ENCODE measurements at places on chromosomes 1 and 21.
A peak's percentile ranks its signal among the peaks of the same experiment; 100 is the strongest.

DNA sequence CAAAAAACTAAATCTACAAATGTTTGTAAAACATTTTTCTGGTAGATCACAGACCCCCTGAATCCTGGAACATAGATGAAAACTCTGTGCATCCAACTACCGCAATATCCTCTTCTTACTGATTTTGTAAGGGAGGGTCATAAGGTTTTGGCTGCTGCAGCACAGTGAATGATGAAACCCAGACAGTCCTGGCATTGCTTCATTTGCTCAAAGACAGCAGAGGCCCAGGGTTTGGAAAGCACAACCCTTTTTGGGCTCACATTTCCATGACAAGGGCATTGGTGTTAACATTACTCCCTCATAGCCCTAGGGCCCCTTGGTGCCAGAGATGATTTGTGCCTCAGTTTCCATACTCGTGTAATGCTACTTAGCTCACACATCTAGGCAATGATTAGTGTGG lies 51.2 kb downstream of the PLXNA2 start:
- DNase-seq = no peak

- no peak for DNase-seq
Measured at GRCh38 chr1:202272103-202272845, 69.5 kb downstream of the UBE2T start.

DNA sequence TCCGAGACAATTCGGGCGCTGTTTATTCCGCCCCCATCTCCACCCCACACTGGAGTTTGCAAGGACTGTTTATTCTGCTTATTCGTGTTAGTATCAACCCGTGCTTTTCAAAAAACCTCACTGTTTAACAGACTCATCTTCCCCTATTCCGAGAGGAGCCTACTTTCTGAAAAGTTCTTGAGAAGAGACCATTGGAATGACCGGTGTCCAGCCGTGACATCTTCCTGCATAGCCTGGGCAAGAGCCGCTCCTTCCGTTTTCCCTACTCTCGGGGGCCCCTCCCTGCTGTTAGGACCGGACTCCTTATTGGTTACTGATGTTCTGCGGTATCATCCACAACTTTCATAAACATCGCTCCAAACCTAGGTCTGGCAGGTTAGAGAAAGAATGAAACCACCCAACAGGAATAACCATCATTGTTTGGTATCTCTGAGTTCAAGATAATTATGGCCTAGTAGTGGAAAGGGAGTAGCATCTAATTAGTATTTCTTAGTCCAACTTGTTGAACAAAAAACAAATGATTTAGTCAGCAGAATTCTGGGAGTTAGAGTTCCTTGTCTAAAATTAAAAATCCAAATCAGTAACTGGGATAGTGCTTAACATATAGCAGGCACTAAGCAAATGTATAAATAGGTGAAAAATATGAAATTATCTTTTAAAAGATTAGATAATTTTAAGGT lies 837 bp downstream of the STXBP3 start:
- DNase-seq = peak; percentile 48

DNA sequence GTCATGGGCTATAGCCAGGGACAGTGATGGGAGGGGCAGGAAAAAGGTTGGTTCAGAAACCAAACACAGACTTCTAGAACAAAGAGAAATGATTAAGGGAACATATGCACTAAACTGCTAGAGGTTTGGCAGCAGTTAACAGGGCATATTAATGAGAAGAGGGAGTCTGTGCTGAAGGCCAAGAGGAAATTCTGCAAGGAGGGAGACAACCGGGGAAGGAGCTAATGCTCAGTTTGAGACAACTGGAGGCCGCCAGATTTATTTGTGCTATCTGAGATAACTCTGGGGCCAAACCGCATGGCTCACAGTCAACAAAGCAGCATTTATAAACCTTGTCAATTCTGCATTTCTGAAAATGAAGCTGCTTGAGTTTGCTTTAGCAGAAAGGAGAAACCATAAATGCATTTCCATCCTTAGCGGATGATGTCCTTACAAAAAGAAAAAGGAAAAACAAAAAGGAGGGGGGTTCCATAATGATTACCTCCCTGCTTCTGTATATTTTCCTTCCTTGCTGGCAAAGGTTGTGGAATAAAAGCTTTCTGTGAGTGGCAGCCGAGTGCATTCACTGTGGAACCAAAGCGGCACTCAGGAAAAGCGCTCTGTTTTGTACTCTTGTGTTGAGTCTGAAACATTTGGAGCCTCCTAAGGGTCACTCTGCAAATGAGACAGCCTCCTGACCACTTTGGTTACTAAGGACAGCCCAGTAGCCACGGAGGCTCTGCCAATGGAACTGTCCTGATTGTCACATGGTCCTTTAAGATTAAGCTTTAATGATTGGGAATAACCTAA lies 70.3 kb downstream of the SIM2 start:
- no peak for DNase-seq

GRCh38 chr1:230899841-230900251 lies 31.5 kb upstream of the C1orf198 start:
- DNase-seq = peak; percentile 47

DNA sequence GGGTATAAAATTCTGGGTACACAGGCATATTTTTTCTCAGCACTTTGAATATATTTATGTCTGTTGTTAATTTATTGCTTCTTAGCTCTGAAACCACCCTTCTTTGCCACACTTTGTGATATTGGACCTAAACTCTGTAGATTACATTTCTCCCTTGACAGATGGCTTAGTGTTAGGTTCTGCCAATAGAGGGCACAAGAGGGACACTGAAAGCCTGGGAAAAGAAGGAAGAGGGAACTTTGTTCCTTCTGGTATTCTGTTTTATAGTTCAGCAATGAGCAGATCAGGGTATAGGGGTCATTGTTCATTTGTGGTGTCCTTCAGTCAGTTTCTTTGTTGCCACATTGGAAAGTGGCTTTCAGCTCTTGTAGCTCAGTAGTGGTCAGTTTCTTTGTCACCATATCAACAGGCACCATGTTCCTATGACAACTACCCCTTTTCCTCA lies 423.5 kb upstream of the PROX1 start:
- no peak for DNase-seq

- no peak for DNase-seq
Measured at GRCh38 chr1:226420328-226420727, 12.4 kb upstream of the PARP1 start.

DNA sequence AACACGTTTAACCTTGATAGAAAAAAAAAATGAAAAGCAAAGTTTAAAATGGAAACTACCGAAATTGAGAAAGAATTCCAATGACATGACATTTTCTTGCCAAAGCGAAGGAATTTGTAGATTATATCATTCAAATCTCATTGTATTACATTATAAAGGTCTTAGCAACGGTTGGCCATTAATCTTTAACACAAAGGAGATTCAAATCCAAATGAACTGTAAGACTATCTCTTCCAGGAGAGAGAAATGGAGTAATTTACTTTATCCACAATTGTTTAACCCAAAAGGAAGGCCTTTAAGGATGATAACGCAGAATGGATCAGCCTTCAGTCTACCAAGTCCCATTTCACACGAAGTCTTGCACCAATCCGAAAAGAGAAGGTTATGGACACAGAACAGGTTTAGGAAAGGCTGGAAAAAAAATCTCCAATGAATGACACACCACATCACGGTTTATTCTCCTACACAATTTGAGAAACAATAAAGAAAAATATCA lies 1.5 kb downstream of the ENAH start:
- no peak for DNase-seq

GRCh38 chr1:91502672-91503184 lies 2.1 kb downstream of the CDC7 start:
- no peak for DNase-seq

GRCh38 chr1:213409208-213409631 lies 358.2 kb downstream of the RPS6KC1 start:
- DNase-seq = no peak

DNA sequence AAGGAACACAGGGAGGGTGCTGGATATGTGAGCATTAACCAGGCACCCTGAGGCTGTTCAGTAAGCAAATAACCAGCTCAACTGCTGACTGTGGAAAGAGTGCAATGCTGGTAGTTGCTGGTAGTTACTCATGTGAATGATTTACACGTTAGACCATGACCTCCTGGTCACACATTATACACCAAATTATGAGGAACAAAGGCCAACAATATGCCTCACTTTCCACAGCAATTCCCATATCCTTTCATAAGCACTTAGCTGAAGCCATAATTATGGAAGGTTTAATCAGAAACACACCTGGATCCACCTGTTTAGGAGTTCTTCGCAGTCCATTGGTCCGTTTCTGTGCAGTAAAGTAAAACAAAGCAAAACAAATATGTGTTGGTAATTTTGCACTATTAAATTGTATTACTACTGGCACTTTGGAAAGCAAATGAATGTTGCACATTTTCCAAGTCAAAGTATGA lies 281.8 kb downstream of the VAV3 start:
- DNase-seq = no peak

DNA sequence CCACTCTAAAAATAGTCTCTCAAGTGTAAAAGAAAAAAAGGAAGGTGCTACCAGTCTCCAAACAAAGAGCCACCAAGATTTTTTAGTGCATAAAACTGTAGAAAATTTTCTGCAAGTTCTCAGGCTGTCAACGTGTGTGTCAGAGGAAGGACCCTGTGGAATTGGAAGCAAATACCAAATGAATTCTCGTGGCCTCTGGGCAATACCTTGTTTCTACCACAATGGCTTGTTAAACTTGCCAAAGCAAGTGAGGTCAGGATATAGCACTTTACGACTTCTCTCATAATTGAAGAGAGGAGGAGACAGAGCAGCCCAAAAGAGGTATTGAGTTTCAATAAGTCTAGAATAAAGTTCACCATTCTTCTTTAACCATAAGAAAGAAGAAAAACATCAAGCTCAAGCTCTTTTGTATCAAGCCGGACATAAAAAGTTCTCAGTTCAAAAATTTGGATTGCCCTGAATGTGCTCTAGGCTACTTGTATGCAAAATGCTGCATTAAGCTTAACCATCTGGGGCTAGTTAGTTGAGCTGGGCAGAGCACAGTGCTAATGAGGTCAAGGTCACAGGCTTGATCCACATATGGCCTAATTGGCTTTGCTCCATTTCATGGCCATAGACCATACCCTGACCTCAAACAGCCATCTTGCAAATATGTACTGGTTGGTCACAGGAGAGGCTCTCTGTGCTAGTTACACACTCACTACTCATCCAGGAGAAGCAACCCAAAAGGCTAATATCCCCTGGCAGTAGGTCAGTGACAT lies 60.5 kb downstream of the TBX15 start:
- no peak for DNase-seq

- DNase-seq = no peak
Measured at GRCh38 chr1:243267914-243268653, 12.2 kb downstream of the SDCCAG8 start.

DNA sequence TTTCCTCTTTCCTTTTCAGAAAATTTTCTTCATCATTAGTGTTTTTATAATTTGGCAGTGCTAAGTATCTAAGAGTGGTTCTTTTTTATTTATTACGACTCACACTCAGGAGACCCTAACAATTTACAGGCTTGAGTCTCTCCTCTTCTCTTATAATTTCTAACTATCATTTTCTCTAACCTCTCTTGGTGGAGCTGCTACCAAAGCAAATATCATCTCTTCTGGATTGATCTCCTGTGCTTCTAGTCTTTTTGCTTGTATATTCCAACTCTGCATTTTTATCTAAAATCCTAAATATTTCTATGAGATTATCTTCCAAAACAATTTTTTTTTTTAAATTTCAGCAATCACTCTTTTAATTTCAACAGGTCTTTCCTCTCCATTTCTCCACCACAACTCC lies 250.3 kb downstream of the KCNT2 start:
- DNase-seq = no peak

- DNase-seq = no peak
Measured at GRCh38 chr1:104884939-104885338, 1135.2 kb downstream of the AMY1C start.

DNA sequence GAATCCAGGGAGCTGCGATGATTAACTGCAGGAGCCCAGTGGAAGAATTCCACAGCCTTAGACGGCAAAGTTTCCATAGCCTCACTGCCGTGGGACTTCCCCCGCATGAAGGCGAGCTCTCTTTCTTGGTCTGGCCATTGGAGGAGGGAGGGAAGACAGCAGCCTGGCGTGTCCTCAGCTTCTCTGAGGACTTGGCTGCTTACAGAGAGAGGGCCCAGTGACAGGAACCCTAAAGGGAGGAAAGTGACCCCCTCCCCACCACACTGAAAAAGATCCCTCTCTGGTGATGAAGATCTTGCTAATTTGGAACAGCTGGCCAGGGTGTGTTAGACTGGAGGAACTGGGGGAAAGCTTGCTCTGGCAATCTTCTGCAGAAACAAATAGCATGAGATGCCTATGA lies 41.0 kb downstream of the ATP2B4 start:
- no peak for DNase-seq

GRCh38 chr1:87821335-87821697 lies 492.6 kb downstream of the LMO4 start:
- no peak for DNase-seq

GRCh38 chr1:71135571-71135970 lies 54.7 kb upstream of the ZRANB2 start:
- DNase-seq = no peak

- no peak for DNase-seq
Measured at GRCh38 chr1:76337542-76338219, 263.1 kb downstream of the ST6GALNAC3 start.

GRCh38 chr1:81437649-81438048 lies 363.1 kb upstream of the ADGRL2 start:
- DNase-seq = no peak

- DNase-seq = no peak
Measured at GRCh38 chr1:176448340-176448739, 14.6 kb upstream of the PAPPA2 start.

GRCh38 chr1:54285815-54286345 lies 85.9 kb downstream of the MRPL37 start:
- DNase-seq = no peak

GRCh38 chr1:60949154-60949825 lies 133.1 kb upstream of the NFIA start:
- DNase-seq = no peak

DNA sequence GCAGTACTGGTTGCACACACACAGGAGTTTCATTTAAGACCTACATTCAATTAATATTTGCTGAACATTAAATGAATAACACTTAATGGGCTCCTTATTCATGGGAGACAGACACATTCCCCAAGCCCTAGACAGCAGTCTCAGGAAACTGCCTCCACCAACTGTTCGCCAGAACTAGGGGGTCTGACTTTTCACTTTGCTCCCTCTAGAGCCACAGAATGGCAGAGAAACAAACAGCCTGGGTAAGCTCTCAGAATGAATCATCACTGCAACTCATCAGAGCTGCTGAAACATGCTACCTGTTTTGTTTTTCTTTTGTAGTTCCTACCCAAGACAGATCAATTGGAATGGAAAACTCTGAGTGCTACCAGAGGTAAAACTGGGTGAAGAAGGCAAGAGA lies 31.7 kb downstream of the ELK4 start:
- no peak for DNase-seq
